Activated T-helper 1 cell treated with anti-CD3 and anti-CD28 coated beads, Interleukin-12 subunit alpha, Interleukin-12 subunit beta, Interleukin-2, Interleukin-4 antibody, amounts not matched to agents 30 ng/mL and 10 ng/mL and 1 ng/mL, durations not matched to agents 14 hours and 24 hours and 36 hours (primary cell): ENCODE measurements at places on chromosomes 2 and 18.

DNA sequence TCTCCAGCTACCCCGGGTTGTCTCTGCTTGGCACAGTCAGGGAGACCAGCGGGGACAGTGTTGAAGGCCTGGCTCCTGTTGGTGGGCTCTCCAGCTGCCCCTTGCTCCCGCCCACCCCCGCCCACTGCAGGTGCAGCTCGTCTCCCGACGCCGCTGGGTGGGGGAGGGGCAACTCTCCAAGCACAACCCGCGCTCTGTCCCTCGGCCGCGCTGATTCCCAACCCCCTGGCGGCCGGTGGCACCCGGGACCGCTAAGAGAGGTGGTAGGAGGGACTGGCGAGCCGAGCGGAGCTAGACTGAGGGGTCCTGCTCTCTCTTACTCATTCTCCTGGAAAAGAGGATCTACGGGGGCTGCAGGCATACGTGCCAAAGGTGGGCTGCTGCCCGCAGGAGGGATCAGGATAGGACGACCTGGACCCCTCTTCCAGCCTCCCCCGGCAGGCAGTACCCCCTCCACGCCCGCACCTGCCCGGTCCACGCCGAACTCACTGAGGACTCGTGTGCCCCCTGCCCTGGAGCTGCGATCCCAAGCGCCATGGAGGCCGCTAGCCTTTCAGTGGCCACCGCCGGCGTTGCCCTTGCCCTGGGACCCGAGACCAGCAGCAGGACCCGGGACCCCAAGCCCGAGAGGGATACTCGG lies 44.5 kb downstream of the DDX18 start:
- peaks cover 5% of the 10 kb centered on the region for H3K27me3 ChIP-seq
- no peak overlapping the region for H3K27ac ChIP-seq
- no peaks in the 10 kb centered on the region for H3K4me1 ChIP-seq
- no peak for DNase-seq

- no peaks in the 10 kb centered on the region for H3K36me3 ChIP-seq
- H3K4me1 ChIP-seq, result no peaks in the 10 kb centered on the region
- peaks cover 2% of the 10 kb centered on the region for H3K27me3 ChIP-seq
Observed at GRCh38 chr2:118711603-118712002, 135.8 kb downstream of the EN1 start.

DNA sequence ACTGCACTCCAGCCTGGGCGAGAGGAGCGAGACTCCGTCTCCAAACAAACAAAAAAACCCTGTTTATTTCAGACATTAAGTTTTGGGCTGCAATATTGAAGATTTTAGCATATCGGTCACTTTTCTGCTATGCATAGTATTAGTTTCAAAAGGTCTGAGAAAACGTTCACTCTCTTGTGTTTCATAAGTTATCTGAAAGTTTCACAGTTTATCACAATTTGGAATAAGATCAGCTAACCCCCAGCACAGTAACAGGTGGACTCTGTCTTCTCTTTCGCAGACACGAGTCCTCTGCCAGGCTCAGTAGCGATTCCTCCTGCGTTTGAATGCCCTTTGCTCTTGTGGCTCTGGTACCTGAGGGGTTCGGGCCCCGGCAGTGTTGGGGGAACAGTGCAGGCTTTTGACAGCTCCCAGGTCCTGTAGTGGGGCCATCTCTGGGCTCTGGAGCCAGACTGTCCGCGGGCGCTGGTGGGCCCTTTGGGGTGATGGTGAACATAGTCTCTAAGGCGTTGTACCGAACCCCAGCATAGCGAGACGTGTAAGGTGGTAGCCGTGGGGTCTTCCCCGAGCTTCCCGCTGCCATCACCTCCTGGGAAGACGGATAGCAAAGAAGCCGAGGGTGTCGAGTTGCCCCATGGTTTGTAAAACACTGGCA lies 20.4 kb downstream of the NFATC1 start:
- H3K4me3 ChIP-seq, result no peak overlapping the region
- H3K27ac ChIP-seq, result no peak overlapping the region
- peaks cover 11% of the 10 kb centered on the region for H3K4me1 ChIP-seq
- H3K27me3 ChIP-seq, result no peaks in the 10 kb centered on the region
- no peak for DNase-seq

DNA sequence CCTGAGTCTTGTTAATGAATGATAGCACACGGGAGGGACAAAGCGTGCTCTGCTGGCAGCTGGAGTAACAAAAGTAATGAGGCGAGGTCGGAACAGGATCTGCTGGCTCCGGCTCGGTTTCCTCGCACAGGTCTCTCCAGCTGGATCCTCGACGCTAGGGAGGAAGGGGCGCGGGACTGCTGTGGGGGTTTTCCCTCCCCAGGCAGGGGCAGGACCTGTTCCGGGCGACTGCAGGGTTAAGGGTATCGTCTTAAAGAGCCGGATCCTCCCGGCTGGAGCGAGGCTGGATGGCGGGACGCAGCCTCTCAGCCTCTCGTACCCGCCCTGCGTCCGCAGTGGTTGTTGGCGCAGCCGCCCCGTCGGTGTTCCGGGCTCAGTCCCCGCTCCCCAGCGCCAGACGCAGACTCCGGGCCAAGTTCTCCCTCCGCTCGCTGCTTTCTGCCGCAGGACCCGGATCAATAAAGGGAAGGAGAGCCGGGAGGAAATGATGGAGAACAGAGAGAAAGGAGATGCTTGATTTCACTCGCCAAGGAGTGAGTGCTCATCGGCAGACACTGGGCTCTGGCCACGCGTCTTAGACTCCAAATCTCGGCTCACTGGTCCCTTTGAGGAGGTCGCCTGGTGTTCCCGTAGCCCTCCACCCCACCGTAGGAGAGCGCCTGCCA lies 1.1 kb upstream of the LIPG start:
- H3K36me3 ChIP-seq, result no peaks in the 10 kb centered on the region
- no peak for DNase-seq
- H3K4me3 ChIP-seq, result peak overlapping the region; percentile 66

GRCh38 chr18:63336366-63337099 lies 17.0 kb upstream of the BCL2 start:
- H3K4me3 ChIP-seq, result no peak overlapping the region
- H3K4me1 ChIP-seq, result peaks cover 19% of the 10 kb centered on the region
- H3K27me3 ChIP-seq, result no peaks in the 10 kb centered on the region
- no peak for DNase-seq
- H3K36me3 ChIP-seq, result peaks cover 55% of the 10 kb centered on the region
- H3K27ac ChIP-seq, result no peak overlapping the region

DNA sequence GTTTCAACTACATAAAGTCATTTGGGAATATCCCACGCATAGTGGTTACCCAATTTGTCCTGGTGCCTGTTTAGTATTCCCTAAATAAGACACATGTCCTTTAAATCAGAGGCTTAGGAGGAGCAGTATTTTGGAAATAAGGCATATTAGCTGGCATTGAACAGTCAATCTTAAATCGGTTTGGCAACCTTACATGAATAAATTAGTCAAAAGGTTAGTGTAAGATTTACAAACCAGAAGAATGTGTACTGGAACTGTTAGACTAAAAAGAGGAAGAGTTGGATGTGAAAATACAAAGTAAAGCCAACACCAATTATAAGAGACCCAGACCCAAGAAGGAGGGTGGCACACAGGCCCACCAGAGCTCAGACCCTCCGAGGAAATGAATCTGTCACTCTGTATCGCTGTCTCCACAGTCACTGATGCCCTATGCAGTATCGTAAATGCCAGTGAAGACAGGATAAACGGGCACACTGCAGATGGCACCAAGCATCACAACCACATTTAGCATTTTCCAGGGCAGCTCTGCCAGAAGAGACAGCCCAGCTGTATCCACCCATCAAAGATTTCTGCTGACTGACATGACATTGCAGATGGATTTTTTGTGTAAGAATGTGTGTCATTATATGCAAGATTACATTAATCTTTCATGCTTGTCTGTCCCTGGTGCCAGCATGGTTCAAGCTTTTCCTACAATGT lies 90.4 kb downstream of the CERKL start:
- H3K36me3 ChIP-seq, result peaks cover 1% of the 10 kb centered on the region
- H3K4me1 ChIP-seq, result peaks cover 21% of the 10 kb centered on the region
- DNase-seq, result no peak
- no peak overlapping the region for H3K27ac ChIP-seq
- H3K27me3 ChIP-seq, result no peaks in the 10 kb centered on the region
- no peak overlapping the region for H3K4me3 ChIP-seq

GRCh38 chr2:85413592-85414420 lies 3.6 kb upstream of the CAPG start:
- H3K4me3 ChIP-seq, result peak overlapping the region; percentile 73
- no peak for DNase-seq
- H3K27ac ChIP-seq, result no peak overlapping the region
- H3K27me3 ChIP-seq, result peaks cover 7% of the 10 kb centered on the region
- H3K36me3 ChIP-seq, result peaks cover 1% of the 10 kb centered on the region

DNA sequence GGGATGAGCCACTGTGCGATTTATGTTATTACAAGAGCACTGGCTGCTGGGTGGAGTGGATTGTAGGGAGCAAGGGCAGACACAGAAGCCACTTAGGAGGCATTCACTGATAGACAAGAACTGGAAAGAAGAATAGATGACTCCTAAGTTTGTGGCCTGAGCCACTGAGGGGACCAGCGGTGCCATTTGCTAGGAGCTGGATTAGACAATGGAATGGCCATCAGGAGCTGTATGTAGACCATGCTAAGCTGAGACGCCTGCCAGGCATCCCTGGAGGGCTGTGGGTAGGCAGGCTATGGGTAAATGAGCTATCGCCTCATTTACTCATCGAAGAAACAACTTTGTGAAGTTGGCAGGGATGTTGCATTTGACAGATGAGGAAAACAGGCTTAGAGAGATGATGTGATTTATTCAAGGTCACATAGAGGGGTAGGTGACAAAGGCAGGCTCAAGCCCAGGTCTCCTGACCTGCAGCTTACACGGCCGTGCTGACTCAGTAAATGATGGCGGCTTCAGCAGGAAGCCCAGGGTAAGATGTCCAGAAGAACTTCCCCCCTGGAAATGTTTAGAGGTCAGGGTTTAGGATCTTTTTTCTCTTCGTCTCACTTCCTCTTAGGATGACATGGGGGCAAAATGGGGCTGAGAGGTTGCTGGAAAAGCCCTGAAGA lies 2.8 kb downstream of the MFSD2B start:
- H3K27ac ChIP-seq, result no peak overlapping the region
- no peak for DNase-seq
- H3K27me3 ChIP-seq, result peaks cover 39% of the 10 kb centered on the region
- H3K36me3 ChIP-seq, result no peaks in the 10 kb centered on the region
- H3K4me1 ChIP-seq, result peaks cover 5% of the 10 kb centered on the region

DNA sequence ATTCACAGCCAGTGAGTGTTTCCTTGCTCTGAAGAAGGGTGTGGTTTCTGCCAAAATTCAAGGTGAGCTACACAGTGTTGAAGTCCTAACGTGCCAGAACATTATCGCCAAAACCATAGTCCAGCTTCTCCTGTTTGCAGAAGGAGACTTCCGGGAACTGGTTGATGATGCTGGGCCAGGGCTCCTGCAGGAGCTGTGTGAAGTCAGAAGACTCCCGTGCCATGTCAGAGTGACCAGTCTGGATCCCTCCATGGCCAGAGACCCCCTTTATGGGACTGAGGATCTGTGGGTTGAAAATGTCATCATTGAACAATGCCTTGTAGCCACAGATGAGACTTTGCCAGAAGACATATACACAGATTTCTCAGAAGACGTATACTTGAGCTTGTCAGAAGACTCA lies 96.0 kb upstream of the RAB12 start:
- no peak overlapping the region for H3K4me3 ChIP-seq
- H3K4me1 ChIP-seq, result no peaks in the 10 kb centered on the region
- H3K36me3 ChIP-seq, result no peaks in the 10 kb centered on the region
- peaks cover 6% of the 10 kb centered on the region for H3K27me3 ChIP-seq
- H3K27ac ChIP-seq, result no peak overlapping the region
- DNase-seq, result no peak

- H3K27me3 ChIP-seq, result no peaks in the 10 kb centered on the region
- no peaks in the 10 kb centered on the region for H3K4me1 ChIP-seq
- H3K4me3 ChIP-seq, result no peak overlapping the region
- DNase-seq, result no peak
Observed at GRCh38 chr18:60936101-60936500, 397.1 kb upstream of the CDH20 start.

DNA sequence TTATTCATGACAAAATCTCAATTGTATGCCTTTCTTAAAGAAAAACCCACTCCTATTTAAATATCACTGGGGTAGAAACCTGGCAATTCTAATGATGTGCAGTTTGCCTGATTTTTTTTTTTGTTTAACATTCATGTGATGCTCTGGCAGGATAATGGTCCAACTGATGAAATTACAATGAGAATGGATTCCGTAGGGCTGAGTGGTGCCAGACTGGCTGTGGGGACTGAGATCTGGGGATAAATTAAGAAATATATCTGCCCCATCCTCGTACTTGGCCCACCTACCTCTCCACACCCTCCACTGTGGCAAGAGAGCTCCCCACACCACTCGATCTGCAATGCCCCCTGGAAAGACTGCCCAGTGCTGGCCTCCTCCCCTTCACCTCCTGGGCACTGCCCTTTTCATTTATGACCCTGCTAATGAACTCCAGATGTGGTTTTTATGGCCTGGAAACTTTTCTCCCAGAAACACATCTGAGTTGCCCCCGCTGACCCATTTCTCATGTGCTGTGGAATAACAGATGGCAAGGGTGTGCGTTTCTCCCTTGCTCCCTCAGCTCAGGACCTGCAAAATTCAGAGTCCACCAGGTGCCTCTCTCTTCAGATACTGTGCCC lies 33.0 kb upstream of the RPL37A start:
- no peak overlapping the region for H3K27ac ChIP-seq
- H3K4me3 ChIP-seq, result no peak overlapping the region
- no peak for DNase-seq
- H3K36me3 ChIP-seq, result peaks cover 15% of the 10 kb centered on the region
- no peaks in the 10 kb centered on the region for H3K4me1 ChIP-seq
- no peaks in the 10 kb centered on the region for H3K27me3 ChIP-seq

DNA sequence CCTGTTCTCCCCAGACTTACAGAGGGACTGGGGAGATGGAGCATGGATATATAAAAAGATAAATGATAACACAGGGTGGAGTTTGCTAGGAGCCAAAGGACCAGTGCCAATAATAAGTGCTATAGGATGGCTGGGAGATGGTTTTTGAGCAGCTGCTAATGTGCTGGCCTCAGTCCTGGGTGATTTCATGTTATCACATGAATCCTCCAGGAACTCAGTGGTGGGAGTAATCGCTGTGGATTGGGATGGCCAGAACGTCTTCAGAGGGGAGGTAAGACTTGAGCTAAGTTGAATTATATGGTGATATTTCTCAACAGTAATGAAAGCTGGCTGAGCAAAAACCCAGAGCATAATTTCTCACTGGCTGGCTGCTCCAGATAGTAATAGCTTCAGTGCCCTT lies 441.4 kb downstream of the SLC4A3 start:
- no peak for DNase-seq
- H3K27me3 ChIP-seq, result no peaks in the 10 kb centered on the region
- no peaks in the 10 kb centered on the region for H3K36me3 ChIP-seq
- no peaks in the 10 kb centered on the region for H3K4me1 ChIP-seq
- no peak overlapping the region for H3K4me3 ChIP-seq

GRCh38 chr2:20818820-20819219 lies 4.1 kb downstream of the LDAH start:
- H3K36me3 ChIP-seq, result peaks cover 12% of the 10 kb centered on the region
- DNase-seq, result no peak
- H3K27me3 ChIP-seq, result no peaks in the 10 kb centered on the region
- H3K27ac ChIP-seq, result peak overlapping the region; percentile 77
